Breast epithelium (tissue), 4 donors: ENCODE measurements at places on chromosomes 11 and 22. TPM values are rescaled to one million over a fixed set of nuclear protein-coding genes. Genes with fewer than 3 reads are reported as not detected.

CLP1 gene
- total RNA-seq: 17.7 TPM

- no peak for DNase-seq
Observed at GRCh38 chr22:29581799-29582198, 886 bp upstream of the NIPSNAP1 start.

DNA sequence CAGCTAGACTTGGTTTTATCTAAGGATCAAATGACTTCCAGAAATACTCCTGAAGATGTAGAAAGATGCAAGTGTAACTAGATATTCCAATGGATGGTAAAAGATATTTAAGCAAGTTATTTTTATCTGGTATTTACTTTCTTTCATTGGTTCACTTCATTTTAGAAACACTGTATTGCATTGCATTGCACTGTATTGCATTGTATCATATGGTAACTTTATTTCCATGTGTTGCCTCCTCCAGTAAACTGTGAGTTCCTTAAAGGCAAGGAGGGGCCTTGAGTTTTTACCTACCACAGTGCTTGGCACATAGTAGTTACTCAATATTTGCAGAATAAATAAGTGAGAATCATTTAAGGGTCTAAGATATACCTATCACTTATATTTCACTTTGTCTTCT, 31.8 kb upstream of the FLI1 start:
- DNase-seq: no peak

GRCh38 chr11:125167292-125167953, 2.9 kb downstream of the PKNOX2 start:
- DNase-seq: no peak

GRCh38 chr11:75350743-75351540, 519 bp downstream of the ARRB1 start:
- DNase-seq: no peak
